ELF-1 (cell line): ENCODE measurements at places on chromosomes 6 and 20.

GRCh38 chr6:3315841-3316240 lies 57.1 kb downstream of the PSMG4 start:
- no peak for DNase-seq

GRCh38 chr6:1997702-1998101 lies 247.7 kb downstream of the GMDS start:
- no peak for DNase-seq

GRCh38 chr6:95135182-95135581 lies 442.2 kb upstream of the MANEA start:
- DNase-seq, result no peak

GRCh38 chr6:35970181-35970580 lies 49.3 kb upstream of the SRPK1 start:
- no peak for DNase-seq

GRCh38 chr6:29976588-29977424 lies 34.5 kb downstream of the HLA-A start:
- peak; percentile 84 for DNase-seq

DNA sequence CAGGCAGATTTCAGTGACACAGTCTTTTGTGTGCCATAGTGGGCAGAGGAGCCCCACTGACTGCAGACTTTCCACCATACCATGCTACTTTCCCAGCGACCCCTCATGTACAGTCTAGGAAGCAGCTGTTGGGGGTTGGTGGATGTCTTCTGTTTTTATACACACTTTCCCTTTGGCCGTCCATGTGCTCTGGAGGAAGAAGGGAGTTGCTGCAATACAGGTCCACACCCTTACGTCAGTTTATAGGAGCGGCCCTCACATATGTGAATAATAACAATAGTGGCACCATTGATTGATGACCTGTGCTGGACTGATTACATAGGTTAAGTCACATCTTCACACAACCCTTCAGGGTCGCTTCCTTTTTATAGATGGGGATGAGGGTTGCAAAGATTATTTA lies 17.5 kb upstream of the CCN2 start:
- DNase-seq, result no peak
